HS-27A (cell line): ENCODE measurements at places on chromosomes 7 and 10.

GRCh38 chr7:25940086-25940906 lies 211.7 kb upstream of the NFE2L3 start:
- no peak for DNase-seq

DNA sequence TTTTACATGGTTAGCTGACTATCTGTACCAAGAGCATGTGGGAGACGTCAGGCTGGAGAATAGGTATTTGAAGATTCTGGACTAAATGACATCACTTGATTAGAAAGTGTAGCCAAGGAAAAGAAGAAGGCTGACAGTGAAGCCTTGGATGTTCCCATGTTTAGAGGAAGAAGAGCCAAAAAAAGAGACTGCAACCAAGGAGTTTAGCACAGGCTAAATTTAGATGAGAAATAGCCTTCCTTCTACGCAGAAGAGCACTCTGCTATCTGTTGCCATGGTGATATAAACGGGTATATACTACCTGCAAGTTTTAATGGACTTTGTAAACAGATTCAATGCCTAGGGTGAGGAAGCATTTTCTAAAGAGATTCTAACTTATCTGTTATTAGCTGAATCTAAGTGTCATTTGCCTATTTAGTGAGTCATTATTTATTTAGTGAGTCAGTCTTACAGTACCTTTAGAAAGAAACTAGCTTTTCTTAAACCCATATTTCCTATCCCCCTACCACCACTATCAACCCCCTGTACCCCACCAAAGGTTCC lies 69.8 kb downstream of the CDK6 start:
- DNase-seq = no peak

DNA sequence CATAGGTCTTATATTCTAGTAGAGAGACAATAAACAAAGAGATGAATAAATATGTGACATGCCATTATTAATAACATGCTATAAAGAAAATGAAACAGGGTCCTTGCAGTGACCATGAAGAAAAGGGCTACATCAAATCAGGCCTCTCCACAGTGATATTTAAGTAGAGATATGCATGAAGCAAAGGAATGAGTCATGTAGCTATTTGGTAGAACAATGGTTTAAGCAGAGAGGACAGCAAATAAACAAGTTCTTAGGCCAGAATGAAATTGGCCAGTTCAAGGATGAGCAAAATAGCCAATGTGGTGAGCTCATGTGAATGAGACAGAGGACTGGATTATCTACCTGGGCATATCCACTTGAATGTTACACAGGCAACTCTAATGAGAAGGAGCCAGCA lies 172.2 kb upstream of the FERD3L start:
- no peak for DNase-seq

GRCh38 chr10:127854769-127855590 lies 37.8 kb downstream of the CLRN3 start:
- no peak for DNase-seq

GRCh38 chr7:2282185-2282751 lies 32.0 kb downstream of the SNX8 start:
- DNase-seq = no peak

DNA sequence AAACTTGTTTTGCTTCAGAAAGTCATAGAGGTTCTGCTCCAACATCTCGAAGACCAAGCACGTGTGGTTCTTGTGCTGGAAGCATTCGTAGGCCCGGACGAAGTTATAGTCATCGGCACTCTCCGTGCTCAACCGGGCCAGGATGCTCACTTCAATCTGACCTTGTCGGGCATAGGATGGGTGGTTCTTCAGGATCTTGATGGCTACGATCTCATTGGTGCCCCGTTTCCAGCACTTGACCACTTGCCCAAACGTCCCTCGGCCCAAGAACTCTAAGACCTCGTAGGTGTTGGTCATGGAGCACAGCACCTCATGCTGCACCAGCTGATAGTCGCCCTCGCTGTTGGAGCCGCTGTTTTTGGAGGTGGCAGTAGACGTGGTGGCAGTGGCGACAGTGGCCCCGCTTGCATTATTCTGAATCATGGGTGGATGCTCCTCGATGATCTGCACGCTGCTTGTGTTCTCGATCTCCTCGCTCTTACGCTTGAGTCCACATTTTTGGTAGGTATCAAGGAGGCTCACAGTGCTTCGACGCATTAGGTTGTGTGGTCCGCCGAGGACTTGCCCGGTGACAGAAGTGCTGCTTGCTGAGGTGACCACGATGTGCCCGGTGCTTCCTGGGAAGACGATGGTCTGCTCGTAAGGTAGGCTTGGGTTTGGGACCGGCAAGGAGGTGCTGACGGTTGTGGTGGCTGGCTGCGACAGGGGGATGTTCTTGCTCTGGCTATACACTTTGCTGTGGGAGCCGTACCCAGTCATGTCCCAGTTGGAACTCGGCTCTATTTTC lies 61.4 kb downstream of the HIPK2 start:
- DNase-seq = no peak

- no peak for DNase-seq
Measured at GRCh38 chr10:50653142-50653541, 29.4 kb upstream of the SGMS1 start.

- no peak for DNase-seq
Measured at GRCh38 chr7:71389976-71390375, 258.0 kb downstream of the GALNT17 start.

- no peak for DNase-seq
Measured at GRCh38 chr7:156892081-156892800, 742 bp downstream of the LMBR1 start.

- no peak for DNase-seq
Measured at GRCh38 chr10:118277871-118278270, 64.3 kb downstream of the FAM204A start.

GRCh38 chr7:30663414-30663813 lies 18.8 kb downstream of the CRHR2 start:
- DNase-seq = no peak

DNA sequence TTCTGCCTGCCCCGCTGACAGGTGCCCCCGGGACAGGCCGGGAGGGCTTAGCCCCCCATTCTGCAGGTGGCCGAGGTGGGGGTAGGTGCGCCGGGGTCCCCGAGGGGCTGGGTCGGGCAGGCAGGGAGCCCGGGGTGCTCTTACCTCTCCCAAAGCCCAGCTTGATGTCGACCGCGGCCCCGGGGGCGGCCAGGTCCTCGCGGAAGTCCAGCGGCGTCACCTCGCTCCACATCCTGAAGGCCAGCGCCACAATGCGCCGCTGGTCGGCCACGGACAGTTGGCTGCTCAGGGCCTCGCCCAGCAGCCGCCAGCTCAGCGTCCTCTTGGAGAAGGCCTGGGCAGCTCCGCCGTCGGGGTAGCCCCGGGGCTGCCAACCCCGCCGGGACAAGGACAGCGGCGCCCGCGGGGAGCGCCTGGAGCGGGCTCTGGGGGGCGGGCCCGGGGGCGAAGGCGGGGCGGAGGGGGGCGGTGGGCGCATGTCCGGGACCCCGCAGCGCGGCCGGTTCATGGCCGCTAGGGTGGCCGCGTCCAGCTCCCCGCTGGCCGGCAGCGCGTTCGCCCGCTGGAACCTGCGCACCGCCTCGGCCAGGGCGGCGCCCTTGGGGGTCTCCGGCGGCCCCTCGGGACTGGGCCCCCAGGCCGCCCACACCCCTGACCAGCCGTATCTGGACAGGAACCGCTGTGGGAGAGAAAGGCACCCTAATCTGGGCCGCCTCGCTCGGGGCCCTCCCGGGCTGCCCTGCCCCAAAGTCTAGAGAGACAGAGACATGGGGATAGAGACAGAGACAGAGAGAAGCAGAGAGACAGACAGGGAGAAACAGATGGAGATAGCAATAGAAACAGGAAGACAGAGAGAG lies 1.7 kb downstream of the MMP21 start:
- no peak for DNase-seq

- no peak for DNase-seq
Measured at GRCh38 chr7:139876622-139877283, 47.7 kb downstream of the TBXAS1 start.

DNA sequence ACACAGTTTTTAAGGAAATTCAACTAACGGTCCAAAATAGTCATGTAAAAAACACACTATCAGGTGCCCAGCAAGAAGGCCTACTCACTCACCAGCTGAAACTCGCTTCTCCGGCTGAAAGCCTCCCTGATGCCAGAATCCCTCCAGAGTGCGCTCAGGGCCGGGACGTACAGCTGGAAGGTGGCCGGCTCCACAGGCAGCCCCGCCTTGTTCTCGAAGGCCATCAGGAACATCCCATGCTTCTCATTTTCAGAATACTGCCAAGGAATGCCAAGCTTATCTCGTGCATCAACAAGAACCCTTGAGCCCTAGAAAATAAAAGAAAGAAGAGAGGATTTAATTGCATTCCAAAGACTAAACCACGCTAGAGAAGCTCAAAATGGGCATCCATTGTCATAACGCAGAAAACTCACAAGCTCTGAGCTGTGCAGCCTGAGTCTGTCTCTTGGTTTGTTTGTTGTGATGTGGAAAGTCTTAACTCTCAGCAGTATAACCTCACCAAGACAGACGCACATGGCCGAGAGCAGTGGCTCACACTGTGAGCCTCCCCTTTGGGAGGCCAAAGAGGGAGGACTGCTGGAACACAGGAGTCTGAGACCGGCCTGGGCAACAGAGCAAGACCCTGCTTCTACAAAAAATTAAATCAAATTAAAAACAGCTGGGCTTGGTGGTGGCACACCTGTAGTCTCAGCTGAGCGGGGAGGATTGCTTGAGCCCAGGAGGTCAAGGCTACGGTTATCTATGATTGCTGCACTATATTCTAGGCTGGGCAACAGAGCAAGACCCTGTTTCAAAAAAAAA lies 49.1 kb downstream of the GNA12 start:
- DNase-seq = no peak

- DNase-seq = no peak
Measured at GRCh38 chr7:33494474-33494873, 365.1 kb downstream of the BBS9 start.

GRCh38 chr10:69583106-69583505 lies 9.9 kb upstream of the NEUROG3 start:
- no peak for DNase-seq

DNA sequence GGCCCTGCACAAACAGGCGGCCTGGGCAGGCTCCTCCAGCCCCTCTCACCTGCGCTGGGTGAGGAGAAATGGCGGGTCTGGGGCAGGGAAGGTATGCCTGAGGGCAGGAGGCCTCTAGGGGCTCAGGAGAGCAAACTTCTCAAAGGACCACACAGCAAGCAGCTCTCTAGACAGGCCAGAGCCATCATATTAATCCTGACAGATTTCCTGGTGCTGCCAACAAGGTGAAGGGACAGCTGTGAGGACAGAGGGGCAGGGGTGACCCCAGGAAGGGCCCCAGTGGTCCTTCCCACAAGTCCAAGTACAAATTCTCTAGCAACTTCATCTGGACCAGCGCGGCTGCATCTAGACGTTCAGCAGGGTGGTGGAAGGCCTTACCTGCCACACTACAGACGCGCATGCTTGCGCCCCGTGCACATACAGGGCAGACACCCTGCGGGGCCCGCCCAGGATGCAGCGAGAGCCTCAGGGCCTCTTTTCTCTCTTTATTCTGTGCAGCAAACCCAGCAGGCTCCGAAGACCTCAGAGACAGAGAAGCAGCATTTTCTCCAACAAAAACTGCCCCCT lies 62.1 kb downstream of the ZRANB1 start:
- no peak for DNase-seq

- DNase-seq = no peak
Measured at GRCh38 chr7:155372782-155373358, 75.2 kb downstream of the INSIG1 start.

DNA sequence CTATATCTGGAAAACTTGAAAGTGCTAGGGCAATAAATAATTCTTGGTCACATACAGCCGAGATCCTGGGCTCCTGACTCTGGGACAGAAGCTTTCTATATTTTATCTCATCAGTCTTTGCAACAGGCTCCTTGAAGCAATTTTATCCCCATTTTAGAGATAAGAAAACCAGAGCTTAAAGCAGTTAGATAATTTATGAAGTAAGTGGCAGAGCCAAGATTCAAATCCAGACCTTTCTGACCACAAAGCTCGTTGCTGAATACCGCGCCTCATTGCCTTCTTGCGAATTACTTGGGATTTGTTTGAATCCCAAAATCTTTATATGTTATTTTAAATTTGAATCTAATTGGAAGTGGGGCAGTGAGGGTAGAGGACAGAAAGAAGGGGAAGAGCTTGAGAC lies 106.0 kb downstream of the TCF7L2 start:
- no peak for DNase-seq

- no peak for DNase-seq
Measured at GRCh38 chr10:132556994-132557441, 19.4 kb downstream of the INPP5A start.

- DNase-seq = no peak
Measured at GRCh38 chr10:65123120-65123519, 1601.9 kb downstream of the REEP3 start.

GRCh38 chr10:64039198-64039597 lies 518.0 kb downstream of the REEP3 start:
- DNase-seq = no peak

DNA sequence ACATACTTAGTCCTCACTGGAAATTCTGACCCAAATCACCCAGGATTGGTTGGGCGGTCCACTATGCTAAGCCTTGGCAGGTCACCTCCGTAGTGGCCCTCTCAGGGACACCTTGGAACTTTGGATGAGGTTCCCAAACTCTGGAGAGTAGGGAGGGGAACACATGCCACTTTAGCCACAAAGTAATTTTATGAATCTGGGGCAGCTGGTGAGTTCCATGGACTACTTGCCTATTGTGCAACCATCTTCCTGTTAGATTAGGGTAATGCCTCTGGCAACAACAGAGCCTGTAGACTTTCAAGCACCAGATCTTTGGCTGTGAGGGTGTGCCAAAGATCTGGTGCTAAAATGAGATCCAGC lies 77.7 kb downstream of the ITGB8 start:
- DNase-seq = no peak

DNA sequence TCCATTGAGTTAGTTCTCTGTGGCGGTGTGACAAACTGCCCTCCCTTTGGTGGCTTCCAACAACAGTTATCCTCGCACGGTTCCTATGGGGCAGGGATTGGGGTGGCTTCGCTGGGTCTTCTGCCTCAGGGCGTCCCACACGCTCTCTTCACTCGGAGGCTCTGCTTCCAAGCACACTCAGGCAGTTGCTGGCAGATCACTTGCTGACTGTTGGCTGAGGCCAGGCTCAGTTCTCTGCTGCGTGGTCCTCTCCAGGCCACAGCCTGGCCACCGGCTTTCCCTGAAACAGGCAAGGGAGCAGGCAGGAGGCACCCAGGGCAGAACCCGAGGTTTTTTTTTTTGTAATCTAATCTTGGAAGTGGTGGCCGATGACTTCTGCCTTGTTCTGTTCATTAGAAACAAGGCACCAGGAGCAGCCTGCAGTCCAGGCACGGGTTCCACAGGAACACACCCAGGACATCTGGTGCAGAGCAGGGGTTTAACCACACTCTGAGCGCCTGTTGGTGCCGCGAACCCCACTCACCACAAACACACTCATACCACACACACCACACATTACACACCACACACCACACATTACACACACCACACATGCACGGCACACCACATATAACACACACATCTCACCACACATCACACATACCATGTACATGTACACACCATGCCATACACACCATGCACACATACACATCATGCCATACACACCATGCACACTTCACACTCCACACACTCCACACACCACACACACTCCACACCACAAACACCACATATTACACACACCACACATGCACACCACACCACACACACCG lies 112.2 kb downstream of the PTPN20 start:
- no peak for DNase-seq
